ENCODE measurements at places on chromosomes 16 and 17. TPM values are rescaled to one million over a fixed set of nuclear protein-coding genes. Genes with fewer than 3 reads are reported as not detected.

ARHGAP44 gene
- total RNA-seq, result 11.6 TPM

RAB26 gene
- 0.62 TPM for total RNA-seq

LPO gene
- not detected for total RNA-seq

TMEM238L gene
- total RNA-seq, result not detected

DNA sequence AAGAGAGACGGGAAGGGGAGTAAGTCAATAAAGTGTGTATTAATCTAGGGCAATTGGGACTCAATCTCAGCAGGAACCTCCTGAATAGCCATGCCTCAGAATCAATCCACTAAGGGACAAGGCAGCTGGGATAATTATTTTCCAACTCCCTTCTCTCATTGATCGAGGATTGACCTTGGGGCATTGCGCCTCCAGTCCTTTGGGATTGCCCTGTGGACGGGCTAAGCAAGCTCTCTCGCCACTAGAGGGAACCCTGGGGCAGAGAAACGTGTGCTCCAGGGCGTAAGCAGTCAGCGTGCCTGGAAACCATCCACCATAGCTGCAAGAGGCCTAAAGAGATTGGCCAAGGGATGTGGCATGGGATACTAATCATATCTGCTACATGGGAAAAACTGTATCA lies 53.9 kb upstream of the ERCC4 start:
- H3K36me3 ChIP-seq, result no peaks in the 10 kb centered on the region
- H3K27ac ChIP-seq, result no peak overlapping the region
- no peaks in the 10 kb centered on the region for H3K27me3 ChIP-seq

GRCh38 chr16:87607223-87607622 lies 4.9 kb downstream of the JPH3 start:
- no peaks in the 10 kb centered on the region for H3K36me3 ChIP-seq
- H3K27me3 ChIP-seq, result peaks cover 41% of the 10 kb centered on the region
- DNase-seq, result no peak
- no peak overlapping the region for H3K4me3 ChIP-seq
- H3K27ac ChIP-seq, result no peak overlapping the region
- peaks cover 5% of the 10 kb centered on the region for H3K4me1 ChIP-seq

GRCh38 chr16:85619101-85619891 lies 6.2 kb downstream of the GSE1 start:
- no peaks in the 10 kb centered on the region for H3K36me3 ChIP-seq
- no peak for DNase-seq
- no peak overlapping the region for H3K27ac ChIP-seq
- peaks cover 37% of the 10 kb centered on the region for H3K4me1 ChIP-seq
- no peaks in the 10 kb centered on the region for H3K27me3 ChIP-seq
- no peak overlapping the region for H3K4me3 ChIP-seq

- no peaks in the 10 kb centered on the region for H3K36me3 ChIP-seq
- no peak for DNase-seq
- no peak overlapping the region for H3K4me3 ChIP-seq
- H3K4me1 ChIP-seq, result no peaks in the 10 kb centered on the region
- H3K27ac ChIP-seq, result no peak overlapping the region
- peaks cover 16% of the 10 kb centered on the region for H3K27me3 ChIP-seq
These were observed 9.9 kb upstream of the GCGR start for GRCh38 chr17:81794074-81794476.

HAS3 gene
- total RNA-seq, result 2.5 TPM

- DNase-seq, result peak; percentile 83
- H3K27me3 ChIP-seq, result no peaks in the 10 kb centered on the region
- H3K4me3 ChIP-seq, result peak overlapping the region; percentile 97
These were observed 616 bp downstream of the SRSF2 start for GRCh38 chr17:76736349-76737081.

CALB2 gene
- not detected for total RNA-seq

DNA sequence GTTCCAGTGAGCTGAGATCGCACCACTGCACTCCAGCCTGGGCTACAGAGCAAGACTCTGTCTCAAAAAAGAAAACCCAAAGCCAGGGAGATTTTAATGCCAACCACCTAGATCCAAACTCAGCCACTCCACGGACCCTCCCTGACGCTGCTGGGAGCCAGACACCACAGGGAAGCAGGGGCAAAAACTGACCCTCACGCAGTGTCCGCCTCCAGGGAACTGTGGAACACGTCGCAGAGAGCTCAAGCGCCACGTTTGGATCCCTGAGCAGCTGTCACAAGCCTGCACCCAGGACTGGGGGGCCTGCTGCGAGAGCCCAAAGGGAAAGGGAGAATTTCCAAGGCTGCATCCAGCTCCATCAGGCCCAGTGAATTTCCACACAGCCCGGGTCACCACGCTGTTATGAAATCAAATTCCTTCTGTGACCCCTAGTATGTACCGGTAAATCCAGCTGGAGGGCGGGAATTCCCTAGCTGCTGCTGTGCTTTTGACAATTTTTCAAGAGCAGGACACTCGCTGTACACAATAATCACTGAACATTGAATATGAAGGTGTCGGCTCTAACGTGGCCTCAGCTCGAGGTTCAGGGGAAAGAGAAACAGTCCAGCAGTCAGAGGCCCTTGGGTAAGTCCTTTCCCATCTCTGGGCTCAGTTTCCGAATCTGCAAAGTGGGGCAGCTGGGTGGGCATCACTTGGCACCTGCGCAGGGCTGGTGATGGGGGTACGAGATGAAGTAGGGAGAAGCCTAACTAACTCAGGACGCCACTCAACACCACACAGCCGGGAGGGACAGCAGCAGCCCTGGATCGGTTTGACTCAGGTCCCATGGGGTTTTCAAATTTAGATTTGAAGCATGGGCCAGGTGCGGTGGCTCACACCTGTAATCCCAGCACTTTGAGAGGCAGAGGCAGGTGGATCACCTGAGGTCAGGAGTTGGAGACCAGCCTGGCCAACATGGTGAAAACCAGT lies 8.6 kb downstream of the CARHSP1 start:
- no peak overlapping the region for H3K27ac ChIP-seq
- DNase-seq, result no peak
- peaks cover 25% of the 10 kb centered on the region for H3K36me3 ChIP-seq
- H3K27me3 ChIP-seq, result no peaks in the 10 kb centered on the region
- no peak overlapping the region for H3K4me3 ChIP-seq

- DNase-seq, result no peak
- H3K27me3 ChIP-seq, result no peaks in the 10 kb centered on the region
- no peak overlapping the region for H3K4me3 ChIP-seq
- H3K27ac ChIP-seq, result no peak overlapping the region
- H3K4me1 ChIP-seq, result peaks cover 22% of the 10 kb centered on the region
These were observed 3.4 kb downstream of the DNAJA2 start for GRCh38 chr16:46970089-46970488.

DNA sequence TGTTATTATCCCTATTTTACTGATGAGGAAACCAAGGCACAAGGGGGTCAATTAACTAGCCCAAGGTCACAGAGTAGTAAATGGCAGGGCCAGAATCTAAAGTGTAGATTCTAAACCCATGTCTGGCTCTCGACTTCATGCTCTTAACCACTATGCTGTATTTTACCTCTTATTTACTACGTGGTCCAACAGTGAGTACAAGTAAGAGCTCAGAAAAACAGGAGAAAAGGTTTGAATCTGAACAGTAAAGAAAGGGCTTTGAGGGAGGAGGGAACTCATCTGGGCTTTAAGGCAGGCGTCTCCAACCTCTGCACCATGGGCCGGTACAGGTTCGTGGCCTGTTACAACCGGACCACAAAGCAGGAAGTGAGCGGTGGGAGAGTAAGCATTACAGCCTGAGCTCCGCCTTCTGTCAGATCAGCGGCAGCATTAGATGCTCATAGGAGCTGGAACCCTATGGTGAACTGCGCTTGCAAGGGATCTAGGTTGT lies 62.9 kb downstream of the SMURF2 start:
- no peaks in the 10 kb centered on the region for H3K27me3 ChIP-seq
- H3K36me3 ChIP-seq, result peaks cover 4% of the 10 kb centered on the region
- peak; percentile 62 for DNase-seq
- no peak overlapping the region for H3K4me3 ChIP-seq
- H3K27ac ChIP-seq, result no peak overlapping the region

IL17C gene
- 1.5 TPM for total RNA-seq

GRCh38 chr16:24686678-24687077 lies 42.8 kb upstream of the TNRC6A start:
- no peaks in the 10 kb centered on the region for H3K36me3 ChIP-seq
- no peak overlapping the region for H3K27ac ChIP-seq
- H3K4me1 ChIP-seq, result no peaks in the 10 kb centered on the region
- DNase-seq, result no peak

HES7 gene
- total RNA-seq, result not detected

- DNase-seq, result no peak
- H3K4me3 ChIP-seq, result no peak overlapping the region
- H3K36me3 ChIP-seq, result no peaks in the 10 kb centered on the region
- H3K27me3 ChIP-seq, result no peaks in the 10 kb centered on the region
These were observed 29.6 kb downstream of the RGS9 start for GRCh38 chr17:65166787-65167186.

SBK1 gene
- 1.3 TPM for total RNA-seq
